Upper lobe of right lung (tissue), 1 donor: ENCODE measurements at places on chromosomes 1 and 21.

DNA sequence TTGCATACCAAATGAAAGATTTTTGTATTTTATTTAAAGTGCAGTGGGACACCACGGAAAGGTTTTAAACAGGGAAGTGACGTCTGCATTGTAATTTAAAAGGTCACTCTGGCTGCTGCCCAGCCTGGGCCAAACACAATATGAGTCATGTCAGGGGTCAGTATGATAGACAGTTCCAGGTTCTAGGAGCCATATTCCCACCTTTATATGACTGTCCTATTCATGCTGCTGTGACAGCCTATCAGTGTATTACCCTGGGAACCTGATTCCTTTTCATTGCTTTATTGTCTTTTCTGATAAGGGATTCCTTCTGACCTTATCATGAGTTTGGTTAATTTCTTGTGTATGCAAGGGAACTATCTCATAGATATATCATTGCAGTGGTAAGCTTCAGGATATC is 5.3 kb downstream of the VANGL1 start:
- no peak for DNase-seq

- DNase-seq: no peak
Observed at GRCh38 chr1:34441259-34442069, 264.8 kb downstream of the C1orf94 start.

- DNase-seq: no peak
Observed at GRCh38 chr1:168285521-168285790, 4.8 kb downstream of the TBX19 start.

DNA sequence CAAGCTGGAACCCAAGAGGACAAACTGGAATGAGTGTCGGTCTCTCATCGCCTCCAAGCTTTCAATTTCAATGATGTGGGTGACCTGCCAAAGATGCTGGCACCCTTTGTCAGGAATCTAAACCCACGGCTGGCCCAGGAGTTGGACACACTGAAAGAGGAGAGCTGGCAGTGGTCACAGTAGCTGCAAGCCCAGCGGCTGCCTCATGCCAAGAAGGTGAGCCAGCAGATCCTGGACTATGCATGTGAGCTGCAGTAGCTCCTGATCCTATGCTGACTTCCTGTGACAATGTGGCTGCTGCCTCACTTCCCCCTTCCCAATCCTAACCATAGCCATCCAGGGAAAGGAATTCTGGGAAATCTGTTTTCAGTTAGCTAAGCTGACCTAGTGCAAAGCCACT is 117.0 kb upstream of the VAV3 start:
- DNase-seq: no peak

DNA sequence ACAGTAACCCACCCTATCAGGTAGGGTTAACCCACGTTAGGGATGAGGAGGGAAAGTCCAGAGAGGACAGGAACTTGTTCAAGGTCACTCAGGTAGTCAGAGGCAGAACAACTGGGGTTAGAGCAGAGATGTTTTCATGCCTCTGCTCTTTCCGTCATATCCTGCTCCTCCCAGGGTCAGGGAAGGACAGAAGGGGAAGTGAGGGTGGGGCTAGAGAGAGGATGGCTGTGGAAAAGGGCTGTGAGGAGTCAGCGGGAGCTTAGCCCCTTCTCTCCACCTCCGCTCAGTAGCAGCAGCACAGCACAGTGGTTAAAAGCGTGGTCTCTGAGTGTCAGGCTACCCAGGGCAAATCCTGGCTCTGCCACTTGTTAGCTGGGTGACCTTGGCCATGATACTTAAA is 36.5 kb downstream of the DDX20 start:
- DNase-seq: no peak

DNA sequence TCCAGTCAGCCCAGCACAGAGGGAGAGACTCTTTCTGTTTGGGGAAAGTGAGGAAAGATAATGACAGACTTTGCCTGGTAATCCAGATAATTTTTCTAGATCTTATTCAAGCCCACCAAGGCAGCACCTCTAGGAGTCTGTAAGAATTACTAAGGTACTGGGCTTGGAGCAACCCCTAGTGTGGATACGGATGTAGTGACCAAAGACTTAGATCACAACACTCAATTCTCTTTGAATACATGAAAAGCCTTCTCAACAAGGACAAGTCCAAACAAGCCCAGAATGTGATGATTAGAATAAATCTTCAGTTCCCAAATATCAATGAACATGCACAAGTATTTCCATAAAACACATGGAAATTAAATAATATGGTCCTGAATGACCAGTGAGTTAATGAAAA is 206.9 kb downstream of the MRPL39 start:
- DNase-seq: no peak

- no peak for DNase-seq
Observed at GRCh38 chr1:218823291-218823900, 350.3 kb upstream of the LYPLAL1 start.

DNA sequence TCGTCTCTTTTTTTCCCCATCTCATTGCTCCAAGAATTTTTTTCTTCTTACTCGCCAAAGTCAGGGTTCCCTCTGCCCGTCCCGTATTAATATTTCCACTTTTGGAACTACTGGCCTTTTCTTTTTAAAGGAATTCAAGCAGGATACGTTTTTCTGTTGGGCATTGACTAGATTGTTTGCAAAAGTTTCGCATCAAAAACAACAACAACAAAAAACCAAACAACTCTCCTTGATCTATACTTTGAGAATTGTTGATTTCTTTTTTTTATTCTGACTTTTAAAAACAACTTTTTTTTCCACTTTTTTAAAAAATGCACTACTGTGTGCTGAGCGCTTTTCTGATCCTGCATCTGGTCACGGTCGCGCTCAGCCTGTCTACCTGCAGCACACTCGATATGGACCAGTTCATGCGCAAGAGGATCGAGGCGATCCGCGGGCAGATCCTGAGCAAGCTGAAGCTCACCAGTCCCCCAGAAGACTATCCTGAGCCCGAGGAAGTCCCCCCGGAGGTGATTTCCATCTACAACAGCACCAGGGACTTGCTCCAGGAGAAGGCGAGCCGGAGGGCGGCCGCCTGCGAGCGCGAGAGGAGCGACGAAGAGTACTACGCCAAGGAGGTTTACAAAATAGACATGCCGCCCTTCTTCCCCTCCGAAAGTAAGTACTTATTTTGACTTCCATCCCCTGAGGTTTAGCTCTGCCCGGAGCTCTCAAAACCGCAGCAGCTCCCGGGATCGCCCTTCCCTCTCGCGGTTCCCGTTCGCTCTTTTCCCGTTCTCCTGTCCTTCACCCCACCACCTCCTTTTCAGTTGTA is 1.5 kb downstream of the TGFB2 start:
- no peak for DNase-seq

DNA sequence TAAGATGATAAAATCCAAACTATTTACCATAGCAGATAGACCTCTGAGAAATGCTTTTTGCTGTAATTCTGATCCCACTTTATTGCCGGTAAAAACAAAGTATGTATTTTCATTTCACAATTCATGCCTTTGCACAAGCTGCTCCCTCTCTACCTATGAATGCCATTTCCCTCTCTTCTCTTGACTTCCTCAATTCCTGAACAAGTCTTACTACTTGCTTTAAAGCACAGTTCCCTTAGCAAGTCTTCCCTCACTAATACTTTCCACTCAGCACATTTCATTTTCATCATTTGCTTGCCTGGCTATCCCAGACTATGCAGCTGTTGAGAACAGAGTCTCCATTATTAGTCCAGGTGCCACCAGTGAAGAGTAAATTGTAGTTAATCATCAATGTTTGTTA is 13.8 kb downstream of the GPATCH2 start:
- no peak for DNase-seq

- DNase-seq: peak; percentile 75
Observed at GRCh38 chr1:66752000-66752592, at the start of gene DYNLT5. DYNLT5 (plus strand) TSS chr1:66752459; CDS start chr1:66754659, 2,200 bp downstream.

DNA sequence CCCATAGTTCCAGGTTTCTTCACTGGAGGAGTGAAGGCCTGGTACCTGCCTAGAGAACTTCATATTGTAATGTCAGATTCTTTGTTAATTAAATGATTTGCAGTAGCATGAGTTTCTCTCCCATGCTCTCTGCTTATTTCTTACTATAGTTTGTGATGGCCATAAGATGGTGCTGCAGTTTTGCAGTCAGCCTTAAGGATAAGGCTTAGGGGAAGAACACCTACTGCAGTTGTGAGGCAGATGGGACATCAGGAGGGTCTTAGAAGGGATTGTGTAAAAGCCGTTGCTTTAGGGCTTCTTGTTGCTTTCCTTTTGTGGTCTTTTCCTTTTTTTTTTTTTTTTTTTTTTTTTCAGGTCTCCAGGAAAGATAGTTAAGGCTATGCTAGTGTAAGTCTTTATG is 61.8 kb downstream of the MACF1 start:
- DNase-seq: no peak

GRCh38 chr1:83800066-83800465 is 198.9 kb downstream of the TTLL7 start:
- DNase-seq: no peak

DNA sequence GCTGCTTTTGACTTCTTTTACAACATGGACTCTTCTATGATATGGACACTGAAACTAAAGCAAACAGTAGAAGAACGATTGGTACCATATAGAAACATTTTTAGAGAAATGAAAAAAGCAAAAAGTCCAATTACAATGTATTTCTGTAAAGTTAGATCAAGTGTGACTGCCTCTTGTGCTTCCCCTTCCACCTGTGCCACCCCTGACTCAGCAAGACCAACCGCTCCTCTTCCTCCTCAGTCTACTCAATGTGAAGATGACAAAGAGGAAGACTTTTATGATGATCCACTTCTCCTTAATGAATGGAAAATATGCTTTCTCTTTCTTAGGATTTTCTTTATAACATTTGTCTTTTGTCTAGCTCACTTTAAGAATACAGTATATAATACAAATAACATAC is 66.9 kb downstream of the PHTF1 start:
- no peak for DNase-seq

- no peak for DNase-seq
Observed at GRCh38 chr1:22792396-22793160, 81.9 kb downstream of the EPHB2 start.

DNA sequence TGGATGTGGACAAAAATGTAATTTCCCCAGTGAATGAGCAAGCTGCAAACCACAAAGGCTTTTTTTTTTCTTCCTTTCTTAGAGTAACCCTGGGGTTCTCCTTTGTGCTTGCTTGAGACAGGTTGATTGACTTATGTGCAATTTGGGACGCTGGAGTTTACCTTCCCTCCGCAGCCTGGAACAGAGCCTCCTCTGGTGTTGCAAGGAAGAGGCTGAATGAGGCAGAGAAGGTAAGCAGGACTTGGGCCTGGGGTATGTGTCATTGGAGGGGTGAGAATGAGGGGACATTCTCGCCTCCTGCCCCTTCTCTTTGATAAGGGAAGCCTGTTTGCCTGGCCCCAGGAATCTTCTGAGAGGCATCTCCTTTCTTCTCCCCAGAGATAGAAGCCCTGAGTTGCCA is 49.8 kb downstream of the NFASC start:
- no peak for DNase-seq

DNA sequence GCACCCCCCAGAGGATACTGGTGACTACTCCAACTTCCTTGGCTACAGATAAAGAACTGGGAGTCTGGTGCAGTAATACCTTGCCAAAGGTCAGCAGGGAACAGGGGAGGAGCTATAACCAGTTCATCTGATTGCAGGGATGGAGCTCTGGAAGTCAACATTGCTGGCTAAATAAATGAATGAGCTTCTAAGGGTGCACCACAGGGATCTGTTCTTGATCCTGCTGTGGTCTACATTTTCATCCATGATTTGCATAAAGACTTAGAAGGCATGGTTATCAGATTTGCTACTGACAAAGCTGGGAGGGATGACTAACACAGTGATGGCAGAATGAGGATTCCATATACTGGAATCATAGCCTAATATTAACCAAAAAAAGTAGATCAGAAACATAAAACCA is 18.3 kb downstream of the PLEKHA6 start:
- DNase-seq: no peak

- DNase-seq: no peak
Observed at GRCh38 chr1:4792565-4792964, 138.2 kb downstream of the AJAP1 start.

GRCh38 chr1:44673675-44674112 is 587 bp downstream of the TMEM53 start:
- no peak for DNase-seq

- DNase-seq: no peak
Observed at GRCh38 chr1:183693521-183693920, 40.4 kb upstream of the APOBEC4 start.

DNA sequence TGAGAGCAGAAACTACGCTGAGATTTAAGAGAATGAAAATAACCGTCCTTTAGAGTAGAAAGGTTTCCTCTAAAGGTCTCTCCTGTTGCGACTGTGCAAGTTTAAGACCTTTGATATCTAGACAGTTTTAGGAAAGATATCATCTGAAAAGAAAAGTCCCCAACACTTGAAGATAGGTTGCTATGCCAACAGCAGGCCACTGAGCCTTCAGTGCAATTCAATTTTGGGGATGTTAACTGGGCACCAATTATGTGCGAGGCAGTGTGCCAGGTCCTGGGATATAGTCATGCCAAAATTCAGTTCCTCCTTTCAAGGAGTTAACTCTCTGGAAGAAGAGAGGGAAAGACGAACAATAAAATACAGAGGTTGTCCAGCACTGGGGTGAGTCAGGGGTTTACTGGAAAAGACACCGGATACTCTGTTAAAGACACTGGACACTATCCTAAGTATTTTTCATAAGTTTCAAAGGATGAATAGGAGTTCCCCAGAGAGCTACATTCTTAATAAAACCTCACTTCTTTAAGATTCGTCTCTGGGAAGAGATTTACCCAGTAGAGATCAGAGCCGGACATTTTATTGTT is 25.5 kb upstream of the ZNF281 start:
- no peak for DNase-seq

DNA sequence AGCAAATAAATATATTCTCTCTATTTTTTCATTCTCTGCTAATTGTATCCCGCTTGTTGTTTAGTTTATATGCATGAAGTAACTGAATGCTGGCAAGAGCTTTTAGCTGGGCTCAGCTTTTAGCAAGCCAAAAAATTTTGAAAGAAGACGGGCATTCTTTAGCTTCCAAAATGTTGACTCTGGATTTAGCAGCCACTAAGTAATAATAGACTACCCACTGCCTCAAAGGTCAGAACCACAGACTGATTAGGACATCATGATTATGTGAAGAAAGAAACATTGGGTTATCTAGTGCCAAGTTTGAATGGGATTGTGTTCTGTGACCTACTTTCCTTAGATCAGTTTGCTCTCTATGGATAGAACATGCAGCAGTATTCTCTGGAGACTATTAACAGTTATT is 80.3 kb upstream of the DPH5 start:
- DNase-seq: no peak
